H1 (cell line): ENCODE measurements at places on chromosomes 3 and 15. TPM values are rescaled to one million over a fixed set of nuclear protein-coding genes. Genes with fewer than 3 reads are reported as not detected.

The CRELD1 gene
- total RNA-seq, result 12.4 and 12.9 TPM in 2 replicates

The TM4SF4 gene
- not detected in 2 replicates for total RNA-seq

The TMEM40 gene
- not detected in 2 replicates for total RNA-seq

The GP5 gene
- 0.10 and 0.13 TPM in 2 replicates for total RNA-seq

DNA sequence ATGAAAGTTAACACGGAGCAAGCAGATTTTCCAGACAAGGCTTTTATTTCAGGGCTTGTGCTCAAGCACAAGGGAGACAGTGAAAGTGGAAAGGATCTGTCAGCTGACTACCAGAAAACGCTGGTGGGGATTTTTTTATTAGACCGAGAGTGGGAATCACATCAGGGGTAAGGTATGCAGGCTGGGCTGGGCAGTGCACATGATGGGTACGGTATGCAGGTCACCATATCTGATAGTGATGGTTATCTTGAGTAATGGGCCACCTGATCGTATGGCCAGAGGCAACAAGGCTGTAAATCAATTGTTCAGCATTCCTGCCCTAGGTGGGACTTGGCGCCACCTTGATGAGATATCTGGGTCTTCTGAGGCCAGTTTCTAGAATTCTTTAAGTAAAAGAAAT is 36.9 kb upstream of the PIAS1 start:
- no peaks in the 10 kb centered on the region for H3K27me3 ChIP-seq
- H3K36me3 ChIP-seq, result no peaks in the 10 kb centered on the region
- H3K4me1 ChIP-seq, result no peaks in the 10 kb centered on the region
- no peak overlapping the region for H3K4me3 ChIP-seq
- DNase-seq, result no peak

GRCh38 chr3:194269610-194270145 is 81.5 kb downstream of the CPN2 start:
- DNase-seq, result peak; percentile 41
- H3K27me3 ChIP-seq, result no peaks in the 10 kb centered on the region
- H3K36me3 ChIP-seq, result no peaks in the 10 kb centered on the region
- H3K4me1 ChIP-seq, result no peaks in the 10 kb centered on the region
- no peak overlapping the region for H3K4me3 ChIP-seq

- H3K27ac ChIP-seq, result no peak overlapping the region
- DNase-seq, result no peak
- H3K27me3 ChIP-seq, result no peaks in the 10 kb centered on the region
- no peak overlapping the region for H3K4me3 ChIP-seq
Measured at GRCh38 chr15:47516558-47516957, 200.7 kb upstream of the SEMA6D start.

DNA sequence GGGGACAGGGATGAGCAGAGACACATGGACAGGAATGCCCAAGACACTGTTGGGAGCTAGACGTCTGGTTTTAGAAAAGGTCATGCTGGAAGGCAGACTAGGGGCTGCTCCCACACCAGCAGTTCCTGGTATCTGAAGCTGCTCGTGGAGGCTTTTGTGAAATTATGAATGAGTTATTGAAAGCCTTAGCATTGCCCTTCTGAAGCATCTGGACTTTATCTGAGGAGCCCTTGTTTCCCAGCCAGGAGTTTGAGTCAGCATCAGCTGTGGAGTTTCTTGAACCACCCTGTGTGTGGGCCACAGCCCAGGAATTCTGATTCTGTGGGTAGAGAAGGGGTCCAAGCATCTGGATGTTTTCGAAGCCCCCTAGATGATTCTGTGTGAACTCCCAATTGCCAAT is 258.7 kb downstream of the SLCO3A1 start:
- H3K27me3 ChIP-seq, result no peaks in the 10 kb centered on the region
- peaks cover 16% of the 10 kb centered on the region for H3K4me1 ChIP-seq
- no peak for DNase-seq
- H3K4me3 ChIP-seq, result no peak overlapping the region

GRCh38 chr15:27850981-27851857 is 247.9 kb downstream of the OCA2 start:
- no peaks in the 10 kb centered on the region for H3K4me1 ChIP-seq
- peak; percentile 22 for DNase-seq
- H3K36me3 ChIP-seq, result no peaks in the 10 kb centered on the region
- H3K4me3 ChIP-seq, result no peak overlapping the region
- H3K27me3 ChIP-seq, result no peaks in the 10 kb centered on the region
- H3K27ac ChIP-seq, result no peak overlapping the region
